ENCODE measurements at places on chromosomes 6 and 20.
A peak's percentile ranks its signal among the peaks of the same experiment; 100 is the strongest.

- no peak for DNase-seq
Observed at GRCh38 chr20:62425281-62426058, 1.9 kb downstream of the RBBP8NL start.

DNA sequence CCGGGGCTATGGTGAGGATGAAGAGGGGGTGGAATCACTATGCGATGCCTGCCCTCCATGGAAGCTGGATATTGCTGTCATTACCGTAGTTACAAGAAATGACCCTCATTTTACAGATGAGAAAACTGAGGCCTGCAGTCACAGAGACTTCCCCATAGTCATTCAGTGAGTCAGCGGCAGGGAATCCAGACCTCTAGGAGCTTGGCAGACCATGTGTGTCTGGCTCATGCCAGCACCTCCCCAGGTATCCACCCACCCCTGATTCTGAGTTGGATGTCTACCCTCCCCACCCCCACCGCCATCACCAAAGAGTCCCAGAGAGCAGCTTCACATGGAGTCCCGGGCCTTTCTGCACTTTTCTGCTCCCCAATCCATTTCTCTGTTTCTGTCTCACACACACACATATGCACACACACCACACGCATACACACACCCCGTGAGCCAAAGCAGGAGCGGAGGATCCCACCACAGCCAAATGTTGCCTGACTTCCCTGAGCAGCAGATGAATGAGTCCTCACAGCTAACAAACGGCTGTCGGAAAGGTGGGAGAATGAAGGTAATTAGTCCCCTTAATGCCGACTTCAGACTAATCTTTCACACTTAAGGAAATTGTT, 24.8 kb downstream of the CDH22 start:
- no peak for DNase-seq

DNA sequence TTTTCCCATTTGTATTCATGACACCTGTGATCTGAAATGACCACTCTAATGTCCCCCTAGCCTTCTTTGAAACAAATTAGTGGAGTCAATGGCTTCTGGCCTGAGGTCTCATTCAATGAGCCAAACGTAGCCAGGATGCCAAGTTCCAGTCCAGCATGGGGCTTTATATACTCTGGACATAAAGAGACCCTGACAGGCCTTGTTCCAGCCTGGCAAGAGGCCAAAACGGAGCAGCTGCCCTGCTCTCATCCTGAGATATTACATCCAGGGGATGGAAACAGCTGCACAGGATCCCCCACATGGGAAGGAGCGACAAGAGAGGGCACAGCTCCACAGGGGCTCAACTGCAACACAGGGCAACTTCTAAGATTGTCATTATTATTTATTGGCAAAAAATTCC, 437.8 kb downstream of the CDH26 start:
- no peak for DNase-seq

DNA sequence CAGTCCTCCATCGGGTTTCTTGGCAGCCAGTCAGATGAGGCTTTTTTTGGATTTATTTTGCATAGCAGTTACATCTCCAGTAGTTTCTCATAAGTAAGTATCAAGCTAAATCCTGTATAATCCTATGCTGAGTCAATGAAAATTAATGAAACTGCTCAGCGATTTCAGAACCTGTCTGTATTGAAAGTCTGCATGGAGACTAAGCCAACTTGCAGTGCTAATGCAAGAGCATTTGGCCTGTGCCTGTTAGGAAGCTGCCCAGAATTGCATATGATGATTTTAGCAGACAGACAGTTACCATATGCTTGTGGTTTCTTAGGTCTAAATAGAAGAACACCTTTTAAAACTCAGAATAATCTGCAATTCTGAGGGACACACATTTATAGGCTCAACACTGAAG, 25.2 kb upstream of the LRRN4 start:
- no peak for DNase-seq

DNA sequence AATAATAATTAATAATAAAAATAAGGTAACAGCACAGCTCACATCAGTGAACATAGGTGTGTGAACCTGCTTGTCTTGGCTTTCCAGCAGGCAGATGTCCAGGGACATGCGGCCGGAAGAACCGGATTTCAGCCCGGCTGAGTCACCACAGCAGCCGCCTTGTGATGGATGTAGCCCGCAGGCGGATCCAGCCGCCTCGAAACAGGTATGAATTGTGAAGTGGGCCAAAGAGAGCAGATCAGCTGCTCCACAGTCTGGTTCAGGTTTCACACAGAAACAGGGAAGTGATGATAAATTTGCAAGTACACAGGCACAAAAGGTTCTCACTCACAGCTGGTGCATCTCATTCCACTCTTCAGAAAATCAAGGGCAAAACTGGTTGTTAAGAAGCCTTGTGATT, 55.1 kb downstream of the ID4 start:
- DNase-seq = peak; percentile 97

DNA sequence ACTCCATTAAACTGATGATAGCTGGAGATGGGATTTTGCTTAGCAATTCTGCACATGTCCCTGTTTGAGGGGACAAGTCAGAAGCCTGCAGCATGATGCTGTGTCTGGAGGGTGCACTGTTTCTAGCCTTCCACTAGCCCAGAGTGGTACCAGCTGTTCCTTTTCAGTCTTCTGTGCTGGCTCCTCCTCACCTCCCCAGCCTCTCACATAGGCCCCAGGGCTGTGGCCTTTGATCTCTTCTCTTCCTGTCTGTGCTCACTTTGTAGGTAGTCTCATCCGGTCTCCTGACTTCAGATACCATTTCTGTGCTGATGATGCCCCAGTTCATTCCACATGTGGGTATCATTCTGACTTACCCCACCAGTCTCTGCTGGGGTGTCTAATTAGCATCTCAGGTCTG, 126.3 kb downstream of the HIVEP1 start:
- no peak for DNase-seq

DNA sequence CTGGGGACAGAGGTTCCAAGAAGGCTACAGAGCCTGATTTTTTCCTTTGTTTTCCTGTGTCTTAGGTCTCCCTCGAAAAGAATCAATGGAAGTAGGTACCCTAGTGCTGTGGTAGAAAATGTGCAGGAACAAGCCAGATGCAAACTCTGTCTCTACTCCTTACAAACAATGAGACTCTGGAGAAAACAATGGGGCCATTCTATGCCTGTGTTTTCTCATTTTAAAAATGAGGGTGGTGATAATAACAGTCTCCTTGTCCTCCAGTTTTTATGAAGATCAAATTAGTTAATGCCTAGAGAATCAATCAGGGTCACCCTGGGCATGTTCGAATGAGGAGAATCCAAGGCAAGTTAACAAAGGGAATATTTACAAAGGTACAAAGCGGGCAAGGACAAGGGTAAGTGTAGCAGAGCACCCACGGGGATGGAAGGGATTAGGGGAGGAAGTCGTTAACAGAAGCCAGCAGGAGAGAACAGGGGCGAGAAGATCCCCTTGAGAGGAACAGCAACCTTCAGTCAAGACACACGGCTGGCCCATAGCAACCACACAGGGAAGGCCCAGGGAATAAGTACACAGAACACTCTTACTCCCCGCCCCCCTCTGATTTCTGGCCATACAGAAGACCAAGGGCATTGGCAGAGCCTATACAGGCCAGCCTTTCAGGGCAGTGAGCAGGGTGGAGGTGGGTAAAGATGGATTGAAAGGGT, 342.8 kb downstream of the PTPRT start:
- no peak for DNase-seq
